ENCODE measurements at places on chromosomes 7 and 10.

DNA sequence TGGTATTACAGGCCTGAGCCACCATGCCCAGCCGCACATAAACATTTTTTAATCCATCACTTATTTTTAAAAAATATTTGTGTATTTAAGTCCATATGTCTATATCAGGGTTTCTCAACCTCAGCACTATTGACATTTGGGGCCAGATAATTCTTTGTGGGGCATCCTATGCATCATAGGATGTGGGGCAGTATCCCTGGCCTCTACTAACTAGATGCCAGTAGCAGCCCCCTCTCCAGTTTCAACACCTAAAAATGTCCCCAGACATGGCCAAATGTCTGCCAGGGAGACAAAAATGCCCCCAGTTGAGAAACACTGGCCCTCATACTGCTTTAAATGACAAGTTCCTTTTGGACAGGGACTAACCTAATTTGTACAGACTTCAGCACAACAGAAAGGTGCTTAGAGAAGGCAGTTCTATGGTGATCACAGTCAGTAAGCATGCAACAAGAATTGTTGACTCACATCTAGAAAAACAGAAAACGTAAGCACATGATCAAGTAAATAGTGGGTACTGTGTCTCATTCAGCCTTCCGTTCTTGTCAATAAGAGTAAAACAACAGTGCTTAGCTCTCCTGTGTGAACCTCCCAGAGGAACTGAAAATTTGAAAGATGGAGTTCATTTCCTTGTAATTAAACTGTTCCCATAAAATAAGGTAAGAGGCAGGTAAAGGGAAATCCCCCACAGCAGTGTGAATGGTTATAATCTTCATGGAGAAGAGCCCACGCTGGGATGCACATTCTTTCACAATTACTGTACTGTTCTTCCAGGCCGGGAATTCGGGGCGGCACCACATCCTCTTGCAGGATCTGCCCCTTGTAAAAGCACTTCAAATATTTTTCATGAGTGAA, 17.3 kb upstream of the ADRB1 start:
- no peak for DNase-seq

DNA sequence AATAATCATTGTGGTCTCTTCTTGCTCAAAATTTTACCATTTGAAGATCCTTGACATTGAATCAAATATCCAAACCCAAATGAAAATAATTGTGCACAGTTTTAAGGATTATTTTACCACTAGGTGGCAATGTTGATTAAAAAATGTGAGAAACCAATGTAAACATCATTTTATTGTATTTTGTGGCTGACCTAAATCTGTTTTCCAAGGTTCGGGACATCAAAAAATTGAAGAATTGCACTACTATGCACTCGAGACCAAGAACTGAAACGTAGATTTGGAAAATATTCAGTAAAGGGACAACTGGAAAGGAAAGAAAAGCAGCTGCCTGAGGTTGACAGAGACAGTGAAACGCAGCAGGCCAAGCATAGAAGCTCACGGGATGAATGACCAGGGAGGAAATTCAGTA, 259.3 kb downstream of the SNX13 start:
- DNase-seq = no peak

DNA sequence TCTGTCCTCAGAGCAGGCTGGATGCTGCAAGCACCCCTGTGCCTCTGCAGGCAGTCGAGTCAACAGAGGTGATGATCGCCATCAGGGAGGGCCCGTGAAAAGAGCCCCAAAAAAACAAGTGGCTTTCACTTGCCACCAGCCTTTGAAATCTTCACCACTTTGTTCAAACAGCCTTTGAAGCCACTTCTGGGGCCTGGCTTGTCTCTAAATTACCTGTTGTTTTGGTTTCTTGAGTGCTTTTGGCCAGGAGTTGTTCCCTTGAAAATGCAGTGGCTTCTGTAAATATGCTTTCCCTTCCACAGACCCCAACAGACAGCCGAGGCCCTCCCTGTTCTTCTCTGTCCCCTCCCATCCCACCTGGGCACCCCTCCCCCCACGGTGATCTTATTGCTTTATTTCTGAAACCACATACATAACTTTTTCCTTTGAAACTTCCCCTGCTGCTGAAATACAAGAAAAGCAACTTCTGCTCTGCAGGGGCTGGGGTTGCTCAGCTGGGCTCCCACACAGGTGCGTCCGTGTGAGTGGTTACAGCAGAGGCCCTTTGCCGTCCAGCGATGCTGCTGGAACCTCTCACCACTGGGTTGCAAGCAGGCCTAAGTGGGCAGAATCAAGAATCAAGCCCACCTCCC, 283.8 kb upstream of the SHH start:
- DNase-seq = no peak

- no peak for DNase-seq
Observed at GRCh38 chr7:47478926-47479711, 102.8 kb downstream of the TNS3 start.

GRCh38 chr10:110225756-110226542, 18.5 kb downstream of the MXI1 start:
- DNase-seq = peak; percentile 84

GRCh38 chr7:3367261-3367660, 66.2 kb downstream of the SDK1 start:
- DNase-seq = no peak

DNA sequence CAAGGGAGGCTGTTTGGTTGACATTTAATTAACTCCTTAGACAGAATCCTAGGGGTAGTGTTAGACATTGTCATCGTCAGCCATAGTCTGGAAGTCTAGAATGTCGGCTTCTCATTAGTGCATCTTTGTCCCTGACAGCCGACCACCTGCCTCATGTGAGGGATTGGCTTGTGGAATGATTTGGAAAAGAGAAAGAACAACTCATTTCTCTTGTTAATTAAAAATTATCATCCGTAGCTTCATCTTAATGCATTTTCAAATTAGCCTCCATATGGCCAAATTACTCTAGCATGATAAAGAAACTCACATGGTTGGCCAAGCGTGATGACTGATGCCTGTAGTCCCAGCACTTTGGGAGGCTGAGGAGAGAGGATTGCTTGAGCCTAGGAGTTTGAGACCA, 97.7 kb upstream of the PARD3 start:
- no peak for DNase-seq

- DNase-seq = no peak
Observed at GRCh38 chr7:158784270-158784669, 45.0 kb downstream of the ESYT2 start.

- DNase-seq = no peak
Observed at GRCh38 chr7:27605689-27606269, 56.9 kb downstream of the HIBADH start.

GRCh38 chr10:48502791-48503190, 102.1 kb downstream of the ARHGAP22 start:
- no peak for DNase-seq

DNA sequence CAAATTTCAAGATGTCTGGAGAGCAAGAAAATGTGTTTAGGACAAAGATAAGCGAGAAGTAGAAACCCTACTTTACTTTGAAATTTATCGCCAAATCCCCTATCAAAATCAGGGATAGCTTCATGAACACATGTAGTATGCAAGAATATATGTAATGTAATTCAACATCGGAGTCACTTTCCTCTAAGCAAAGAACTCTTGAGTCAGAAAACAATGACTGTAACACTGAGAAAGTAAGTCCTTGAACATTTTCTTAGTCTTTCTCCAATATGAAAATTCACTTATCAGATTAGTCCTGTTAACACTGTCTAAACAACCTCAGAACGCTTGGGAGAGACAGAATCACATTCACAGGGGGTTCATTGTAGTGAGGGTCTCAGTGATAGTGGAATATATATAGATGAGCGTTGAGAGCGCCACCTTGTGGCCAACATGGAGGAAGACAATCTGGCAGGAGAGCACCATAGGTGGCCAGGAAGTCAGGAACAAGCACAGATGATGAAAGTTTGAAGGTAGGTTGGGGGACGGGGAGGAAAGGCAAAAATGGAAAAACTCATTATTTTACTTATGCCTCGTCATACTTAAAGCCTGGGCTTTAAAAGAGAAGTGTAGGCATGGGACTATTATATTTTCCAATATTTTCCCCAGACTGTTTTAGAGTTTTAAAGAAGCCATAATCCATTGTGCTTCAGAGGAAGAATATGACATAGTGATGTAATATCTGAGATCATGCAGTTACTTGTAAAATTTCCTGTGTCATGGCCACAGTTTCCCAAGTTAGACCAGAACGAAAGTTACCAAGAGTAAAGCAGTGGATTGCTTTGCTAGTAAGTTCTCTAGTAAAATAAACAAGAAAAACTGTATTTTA, 115.5 kb upstream of the GNAI1 start:
- peak; percentile 0 for DNase-seq

GRCh38 chr10:29676732-29677131, 42.0 kb upstream of the SVIL start:
- no peak for DNase-seq

Measured in stimulated activated CD4-positive, alpha-beta T cell treated with anti-CD3 and anti-CD28 coated beads, Interleukin-2, amount 100 ng/mL, for 4 hours (primary cell).